ENCODE measurements at places on chromosomes 1 and 21. TPM values are rescaled to one million over a fixed set of nuclear protein-coding genes. Genes with fewer than 3 reads are reported as not detected.

Gene LCE1F
- polyA plus RNA-seq = not detected

Gene SLC25A24
- 12.9 TPM for polyA plus RNA-seq

Gene FCAMR
- not detected for polyA plus RNA-seq

Gene PIGV
- polyA plus RNA-seq = 11.9 TPM

Gene BARHL2
- not detected for polyA plus RNA-seq

Gene TTC22
- polyA plus RNA-seq = not detected

Gene NBPF4
- polyA plus RNA-seq = not detected

Gene PDZK1IP1
- polyA plus RNA-seq = 0.52 TPM

Gene TMEM167B
- polyA plus RNA-seq = 6.7 TPM

Gene IL12RB2
- 0.05 TPM for polyA plus RNA-seq

Gene CASZ1
- polyA plus RNA-seq = 1.5 TPM

Gene HAPLN2
- polyA plus RNA-seq = not detected

Gene OR2W3
- polyA plus RNA-seq = not detected

Gene ADAM30
- polyA plus RNA-seq = not detected

Gene RAB42
- polyA plus RNA-seq = 1.4 TPM

Gene MNDA
- polyA plus RNA-seq = not detected

Gene TNFRSF25
- polyA plus RNA-seq = 52.9 TPM

All from endothelial cell of umbilical vein (primary cell).